Stimulated activated CD4-positive, alpha-beta T cell treated with anti-CD3 and anti-CD28 coated beads, TNF-alpha, amount 100 ng/mL, for 1 hour (primary cell): ENCODE measurements at places on chromosomes 7 and 10.

DNA sequence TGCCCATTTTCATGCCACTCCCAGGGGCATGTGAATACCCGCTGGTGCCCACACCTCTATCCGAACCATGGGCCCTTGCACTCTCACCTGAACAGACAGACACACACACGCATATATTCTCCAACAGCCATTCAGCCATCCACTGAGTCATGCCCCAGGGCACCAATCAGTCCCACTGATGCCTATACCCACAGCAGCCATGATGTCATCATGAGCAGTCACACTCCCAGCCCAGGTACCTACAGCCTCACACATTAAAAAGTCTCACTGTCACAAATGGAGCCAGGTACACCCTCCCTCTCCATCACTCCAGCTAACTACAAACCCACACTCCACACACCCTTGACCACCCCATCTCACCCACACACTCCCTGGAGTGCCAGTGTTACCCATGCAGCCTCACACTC, 12.2 kb downstream of the VSIR start:
- no peak for DNase-seq

GRCh38 chr10:85946713-85947326, 419.8 kb downstream of the GRID1 start:
- DNase-seq = no peak

GRCh38 chr10:81873231-81873931, 1.6 kb upstream of the NRG3 start:
- DNase-seq = no peak

- no peak for DNase-seq
Measured at GRCh38 chr10:14787938-14788337, 13.2 kb upstream of the FAM107B start.

DNA sequence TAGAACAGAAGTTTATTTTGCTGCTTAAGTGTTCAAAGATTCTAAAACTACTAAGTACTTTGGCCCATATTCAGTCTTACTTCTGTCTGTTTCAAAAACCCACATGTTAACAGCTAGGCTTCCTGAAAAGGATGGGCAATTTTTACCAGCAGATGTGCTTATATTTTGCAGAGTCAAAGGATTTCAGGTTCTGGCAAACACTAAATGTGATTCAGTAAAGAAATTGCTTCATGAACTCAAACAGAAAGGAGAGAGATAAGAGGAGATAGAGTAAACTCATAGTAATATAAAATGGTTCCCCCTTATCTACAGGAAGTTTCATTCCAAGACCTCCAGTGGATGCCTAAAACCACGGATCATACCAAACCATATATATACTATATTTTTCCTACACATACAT, 248.5 kb downstream of the AGMO start:
- DNase-seq = no peak

DNA sequence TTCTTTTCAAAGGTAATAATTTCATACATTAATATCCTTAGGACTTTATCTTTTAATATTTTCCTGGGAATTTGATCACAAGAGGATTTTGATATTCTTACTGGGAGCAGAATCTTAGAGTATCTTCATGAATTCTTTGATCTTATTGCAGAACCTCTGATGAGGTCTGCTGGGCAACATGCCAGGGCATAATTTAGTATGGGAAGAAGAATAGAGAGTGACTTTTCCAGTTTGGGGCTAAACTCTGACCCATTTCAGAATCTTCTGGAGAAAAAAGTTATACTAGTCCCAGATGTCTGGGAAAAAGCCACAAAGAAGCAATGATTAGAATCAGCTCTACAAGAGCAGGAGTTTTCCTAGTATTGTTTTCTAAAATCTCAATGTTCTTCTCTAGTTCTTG, 28.0 kb upstream of the RSU1 start:
- DNase-seq = no peak

DNA sequence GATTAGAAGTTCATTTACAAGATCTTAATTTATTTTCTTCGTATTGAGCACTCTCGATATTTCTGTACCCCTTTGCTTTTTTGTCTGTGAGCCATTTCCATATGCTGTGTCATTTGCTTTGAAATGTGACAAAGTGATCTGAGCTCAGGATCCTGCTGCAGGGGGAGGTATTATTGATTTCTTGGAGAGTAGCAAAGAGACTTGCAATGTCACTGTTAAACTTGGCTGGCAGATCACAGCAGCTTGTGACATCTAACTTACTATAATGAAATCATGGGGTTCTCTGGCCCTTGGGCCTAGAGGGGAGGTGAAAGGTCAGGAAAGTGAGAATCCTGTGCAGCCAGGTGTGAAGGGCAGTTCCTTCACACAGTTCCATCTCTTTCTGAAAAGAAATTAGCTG, 923.4 kb downstream of the REEP3 start:
- no peak for DNase-seq

- DNase-seq = no peak
Measured at GRCh38 chr10:133344236-133344635, 2.9 kb upstream of the PRAP1 start.

- DNase-seq = no peak
Measured at GRCh38 chr7:124930655-124931597, 1.3 kb upstream of the POT1 start.

DNA sequence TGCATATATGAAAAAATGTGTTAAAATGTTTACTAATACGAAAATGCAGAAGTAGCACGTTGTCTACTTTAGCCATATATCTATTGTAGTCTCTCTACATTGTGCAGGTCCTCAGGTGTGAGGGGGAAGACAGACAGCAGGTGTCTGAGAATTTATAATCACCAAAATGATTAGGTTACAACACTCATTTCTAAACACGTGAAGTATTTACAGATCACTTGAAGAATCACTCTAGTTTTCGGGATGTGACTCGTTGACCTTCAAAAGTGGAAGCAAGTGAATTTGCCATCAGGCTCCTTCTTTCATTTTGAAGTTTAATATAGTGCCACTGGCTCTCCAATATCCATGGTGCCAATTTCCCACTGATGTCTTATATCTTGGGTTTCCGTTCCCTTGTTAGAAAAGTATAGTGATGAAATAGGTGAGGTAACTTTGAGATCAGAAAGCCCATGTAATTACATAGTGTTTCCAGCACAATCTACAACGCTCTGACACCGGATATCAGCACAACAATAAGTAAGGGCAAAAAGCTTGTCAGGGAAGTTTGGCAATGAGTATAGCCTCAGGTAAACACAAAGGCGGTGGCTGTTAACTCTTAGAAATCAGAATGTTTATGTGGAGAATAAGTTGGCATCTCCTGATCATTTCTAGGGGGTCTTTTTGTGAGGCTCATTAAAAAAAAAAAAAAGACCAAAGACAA, 57.5 kb upstream of the SP4 start:
- no peak for DNase-seq

DNA sequence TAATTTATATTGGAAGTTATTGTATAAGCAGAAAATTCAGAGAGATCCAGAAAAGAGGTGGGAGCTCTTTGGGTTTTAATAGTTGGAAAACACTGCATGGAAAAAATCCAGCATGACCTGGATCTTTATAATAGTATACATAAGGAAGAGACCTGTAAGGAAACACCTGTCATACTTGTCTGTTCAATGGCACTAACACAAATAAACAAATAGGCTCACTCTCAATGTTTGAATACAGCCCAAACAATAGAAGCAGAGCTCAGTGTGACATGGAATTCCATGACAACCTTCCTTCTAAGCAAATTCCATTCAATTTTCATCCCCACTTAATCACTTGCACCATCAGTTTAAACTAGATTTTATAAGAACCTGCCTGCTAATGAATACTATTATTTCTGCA, 31.7 kb downstream of the CISD1 start:
- DNase-seq = no peak
